ENCODE measurements at places on chromosomes 13 and 19.

GRCh38 chr13:111415246-111415645, 94.8 kb downstream of the TEX29 start:
- no peak for DNase-seq

DNA sequence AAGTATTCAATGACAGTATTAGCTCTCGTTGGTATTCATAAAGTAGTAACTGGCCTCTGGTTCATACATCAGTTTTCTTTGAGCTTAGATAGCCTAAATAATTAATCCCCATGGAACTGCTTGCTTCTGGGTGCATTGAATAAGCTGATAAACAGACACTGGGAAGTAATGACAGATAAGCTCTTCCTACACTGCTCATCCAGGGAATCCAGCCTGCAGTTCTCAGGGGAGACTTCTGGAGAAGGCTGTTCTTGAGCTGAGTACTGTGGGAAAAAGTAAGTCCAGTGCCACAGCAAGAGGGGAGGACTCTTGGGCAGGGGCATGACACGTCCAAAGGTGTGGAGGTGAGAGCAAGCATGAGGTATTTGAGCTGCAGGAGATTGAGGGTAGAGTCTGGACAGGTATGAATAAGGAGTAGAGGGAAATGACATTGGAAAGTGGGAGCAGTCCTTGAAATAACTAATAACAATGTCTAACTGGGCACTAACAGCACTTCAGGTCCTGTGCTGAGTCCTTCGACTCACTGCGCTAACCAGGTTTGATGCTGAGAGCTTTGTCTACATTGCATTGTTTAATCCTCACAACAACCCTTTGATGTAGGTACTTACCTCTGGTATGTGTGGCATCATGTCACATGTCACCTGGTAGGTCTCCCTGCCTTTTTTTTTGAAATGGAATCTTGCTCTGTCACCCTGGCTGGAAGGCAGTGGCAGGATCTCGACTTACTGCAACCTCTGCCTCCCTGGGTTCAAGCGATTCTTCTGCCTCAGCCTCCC, 7.2 kb downstream of the GARRE1 start:
- DNase-seq, result no peak

DNA sequence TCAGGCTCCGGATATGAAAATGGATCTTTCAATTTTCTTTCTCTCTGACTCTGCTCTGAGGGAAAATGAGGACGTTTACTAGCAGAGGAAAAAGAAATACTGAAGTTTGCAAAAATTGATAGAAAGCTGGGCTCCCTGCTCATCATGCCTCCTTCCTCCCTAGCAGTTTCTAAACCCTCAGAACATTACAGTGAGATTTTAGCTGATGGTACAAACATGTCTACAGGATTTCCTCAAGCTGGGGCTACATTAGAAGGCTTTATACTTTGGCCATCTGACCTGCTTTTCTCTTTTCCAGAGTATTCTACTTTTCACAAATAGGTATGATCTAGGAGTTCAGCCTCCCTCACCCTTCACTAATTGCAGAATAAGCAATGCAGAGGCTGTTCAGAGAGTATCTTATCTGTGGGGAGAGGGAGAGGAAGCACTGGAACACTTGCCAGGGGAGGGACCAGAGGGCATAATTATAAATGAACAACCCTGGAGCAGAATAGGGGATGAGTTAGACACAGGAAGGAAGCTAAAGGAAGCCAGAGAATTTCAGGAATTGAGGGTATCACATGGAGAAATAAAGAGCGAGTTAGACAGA, 30.0 kb downstream of the CEACAM1 start:
- no peak for DNase-seq

- peak; percentile 73 for DNase-seq
Measured at GRCh38 chr13:75685239-75685697, 49.1 kb downstream of the LMO7 start.

GRCh38 chr19:14361824-14362223, 19.4 kb upstream of the ADGRE5 start:
- no peak for DNase-seq

GRCh38 chr19:30277941-30278881, 94.0 kb upstream of the ZNF536 start:
- no peak for DNase-seq

DNA sequence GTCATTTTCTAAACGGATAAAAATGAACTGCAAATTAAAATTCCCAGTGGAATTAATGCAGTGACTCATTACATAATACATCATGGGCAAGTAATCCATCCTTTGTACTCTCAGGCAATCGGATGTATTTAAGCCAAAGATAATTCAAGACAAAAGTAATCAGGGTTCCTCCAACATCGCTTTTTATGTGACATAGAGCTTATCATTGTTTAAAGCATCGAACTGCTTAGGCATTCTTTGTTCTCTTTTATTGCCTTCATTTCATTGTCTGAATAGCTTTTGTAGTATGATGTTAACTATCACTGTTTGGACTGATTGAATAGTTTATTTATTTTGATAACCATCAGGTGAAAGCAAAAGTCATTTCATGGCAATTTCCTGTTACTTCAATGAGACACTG, 209.4 kb downstream of the ITGBL1 start:
- DNase-seq, result no peak

- DNase-seq, result no peak
Measured at GRCh38 chr13:109383683-109384082, 402.7 kb downstream of the IRS2 start.
